ENCODE measurements at places on chromosomes 16 and 17.

DNA sequence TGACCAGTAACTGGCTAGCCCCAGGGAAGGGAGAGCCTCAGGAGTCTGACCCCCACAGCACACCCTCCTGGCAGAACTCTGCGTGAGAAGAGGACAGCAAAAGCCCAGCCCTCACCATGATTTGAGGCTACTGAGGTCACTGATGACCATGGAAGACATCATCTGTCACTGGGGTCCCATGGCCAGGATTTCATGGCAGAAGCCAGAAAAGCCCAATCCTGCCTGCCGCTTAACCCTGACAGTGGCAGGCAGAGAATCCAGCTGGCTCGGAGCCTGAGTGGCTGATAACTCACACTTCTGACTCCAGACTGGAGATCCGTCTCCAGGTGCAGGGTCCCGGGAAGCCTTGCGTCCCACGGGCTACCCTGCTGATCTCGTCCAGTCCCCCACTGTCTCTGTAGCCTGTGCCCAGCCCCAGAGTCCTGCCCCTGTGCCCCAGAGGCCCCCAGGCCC lies 17.5 kb downstream of the GRIN2C start:
- DNase-seq, result no peak

DNA sequence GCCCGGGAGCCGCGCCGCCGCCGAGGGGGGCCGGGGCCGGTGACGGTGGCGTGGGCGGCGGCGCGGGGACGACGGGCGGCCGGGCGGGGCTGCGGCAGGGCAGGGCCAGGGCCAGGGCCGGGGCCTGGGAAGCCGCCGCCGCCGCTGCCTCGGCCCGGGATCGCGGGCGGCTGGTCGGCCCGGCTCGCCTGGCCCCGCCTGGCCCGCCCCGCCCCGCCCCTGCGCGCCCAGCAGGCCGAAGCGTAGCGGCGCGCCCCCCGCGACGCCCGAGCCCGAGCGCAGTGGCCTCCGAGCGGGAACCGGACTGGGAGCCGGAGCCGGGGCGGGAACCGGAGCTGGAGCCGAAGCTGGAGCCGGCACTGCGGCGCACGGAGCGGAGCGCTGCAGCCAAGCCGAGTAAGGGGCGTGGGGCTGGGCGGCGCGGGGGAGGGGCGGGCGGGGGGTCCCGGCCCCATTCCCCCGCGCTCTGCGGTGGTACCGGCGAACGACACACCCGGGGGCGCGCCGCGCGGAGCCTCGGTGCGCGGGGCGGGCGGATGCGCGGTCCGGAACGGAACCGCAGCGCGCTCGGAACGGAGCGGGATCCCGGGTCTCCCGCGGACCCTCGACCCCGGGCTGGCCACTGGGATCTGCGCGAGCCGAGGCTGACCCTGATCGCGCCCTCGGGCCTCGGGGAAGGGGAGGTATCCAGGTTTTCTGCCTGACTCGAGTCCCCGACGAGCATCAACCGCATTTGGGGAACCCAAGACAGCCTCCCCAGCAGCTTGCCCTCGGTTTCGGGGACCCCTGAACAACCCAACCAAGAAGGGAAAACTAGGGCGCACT lies at the start of gene BEAN1:
Gene BEAN1 (plus strand): TSS at position 260 of the 825 bp plus-strand sequence. CDS start 10,382 bp downstream, outside the sequence.
- peak; percentile 18 for DNase-seq

GRCh38 chr16:72246423-72246822 lies 74.5 kb upstream of the PMFBP1 start:
- no peak for DNase-seq

DNA sequence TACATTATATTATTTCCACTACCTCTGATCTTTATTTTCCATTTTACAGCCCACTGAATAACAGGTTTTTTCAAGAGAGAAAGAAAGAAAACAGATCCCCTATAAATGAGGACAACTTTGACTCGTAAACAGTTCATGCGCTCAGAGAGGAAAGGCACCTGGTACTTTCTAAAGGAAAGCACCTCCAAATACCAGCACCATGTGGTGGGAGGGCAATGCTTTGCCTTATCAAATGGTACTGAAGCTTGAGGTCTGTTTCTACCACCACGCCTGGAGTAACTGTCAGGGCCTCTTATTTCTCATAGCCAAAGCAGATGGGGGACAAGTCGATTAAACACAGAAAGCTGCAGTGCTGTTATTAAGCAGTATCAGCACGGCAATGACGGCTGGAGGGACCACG lies 510.3 kb upstream of the ZFHX3 start:
- no peak for DNase-seq

GRCh38 chr16:20903116-20903898 lies 2.7 kb downstream of the LYRM1 start:
- no peak for DNase-seq

DNA sequence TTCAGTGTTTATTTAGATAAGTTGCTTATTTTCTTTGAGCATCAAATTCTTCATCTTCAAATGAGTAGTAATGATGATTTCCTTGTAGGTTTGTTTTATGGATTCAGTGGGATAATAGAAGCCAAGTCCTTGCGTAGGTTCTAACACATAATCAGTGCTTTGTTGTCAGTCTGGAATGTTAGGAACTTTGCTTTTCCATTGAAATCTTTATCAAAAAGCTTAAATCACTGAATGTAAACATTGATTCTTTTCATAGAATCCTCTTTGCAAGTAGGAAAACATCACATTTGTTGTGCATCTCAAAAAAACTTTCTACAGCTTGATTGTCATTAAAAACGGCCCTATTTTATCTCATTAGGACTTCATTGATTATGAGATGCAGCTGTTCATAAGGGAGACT lies 490.3 kb upstream of the GOT2 start:
- DNase-seq, result no peak

DNA sequence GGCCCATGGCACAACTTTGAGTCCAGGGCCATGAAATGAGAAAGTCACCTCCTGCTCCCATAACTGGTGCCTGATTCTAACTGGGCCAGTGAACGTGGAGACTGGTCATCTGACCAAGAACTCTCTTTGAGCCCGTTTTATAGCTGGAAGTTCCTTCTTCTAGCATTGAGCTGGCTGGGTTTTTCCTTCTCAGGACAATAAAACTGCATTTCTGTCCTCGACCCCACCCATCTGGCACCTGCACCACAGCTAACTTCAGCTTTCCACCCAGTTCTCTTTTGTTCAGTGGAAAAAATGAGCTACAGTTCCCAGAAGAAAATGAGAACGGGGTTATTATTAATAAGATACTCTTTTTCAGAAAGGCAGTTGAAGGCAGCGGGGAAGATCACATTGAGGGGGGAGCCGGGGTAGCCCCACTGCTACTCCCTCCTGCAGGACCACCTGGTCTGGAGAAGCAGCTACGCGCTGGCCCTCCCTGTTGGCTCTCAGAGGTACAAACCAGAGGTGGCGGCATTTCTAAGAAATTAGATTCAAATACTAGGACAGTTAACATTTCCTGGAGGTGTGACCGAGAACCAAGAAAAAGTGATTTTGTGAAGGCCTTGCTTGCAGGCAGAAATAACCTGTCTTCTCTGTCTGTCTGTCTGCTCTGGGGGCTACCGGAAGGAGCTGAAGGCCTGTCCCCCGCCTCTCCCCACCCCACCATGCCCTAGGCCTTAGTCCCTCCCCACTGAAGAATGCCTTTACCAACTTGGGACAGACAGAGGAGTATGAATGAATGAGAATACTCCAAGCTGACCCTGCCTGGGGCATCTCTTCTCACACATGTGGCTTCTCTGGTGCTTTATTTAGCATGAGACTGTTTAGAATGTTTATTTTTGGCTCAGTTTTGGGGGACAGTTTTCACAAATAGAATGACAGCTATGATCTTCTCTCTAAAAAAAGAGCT lies 123.9 kb downstream of the XYLT1 start:
- DNase-seq, result no peak

DNA sequence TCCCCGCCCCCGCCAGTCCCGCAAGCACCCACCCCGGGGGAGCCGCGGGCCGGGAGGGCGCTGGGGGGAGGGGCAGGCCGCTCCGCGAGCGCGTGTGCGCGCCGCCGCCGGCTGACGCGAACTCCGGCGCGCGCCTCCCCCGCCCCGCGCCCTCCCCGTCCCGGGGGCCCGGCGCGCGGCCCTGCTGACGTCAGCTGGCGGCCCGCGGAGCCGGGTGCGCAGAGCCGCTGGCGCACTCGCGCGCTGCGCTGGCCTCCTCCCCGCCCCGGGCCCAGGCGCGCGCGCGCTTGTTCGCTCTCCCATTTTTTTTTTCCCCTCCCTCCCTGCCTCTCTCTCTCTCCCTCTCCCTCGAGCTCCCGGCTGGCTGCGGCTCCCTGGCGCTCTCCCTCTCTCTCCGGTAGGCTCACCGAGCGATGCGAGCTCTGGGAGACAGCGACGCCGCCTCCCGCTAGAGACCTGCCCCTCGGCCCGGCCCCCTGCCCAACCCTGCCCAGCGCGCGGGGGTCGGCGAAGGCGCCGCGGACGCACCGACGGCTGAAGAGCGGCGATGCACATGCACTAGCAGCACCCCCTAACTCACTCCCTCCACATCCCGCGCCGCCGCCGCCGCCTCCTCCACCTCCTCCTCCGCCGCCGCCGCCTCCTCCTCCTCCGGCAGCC lies at the start of gene GNAO1:
Gene GNAO1 (plus strand): TSS at position 334 of the 660 bp plus-strand sequence. CDS start 747 bp downstream, outside the sequence.
- DNase-seq, result peak; percentile 65

- no peak for DNase-seq
Observed at GRCh38 chr17:6943406-6943805, 52.4 kb upstream of the ALOX12 start.

- DNase-seq, result no peak
Observed at GRCh38 chr16:79036541-79036940, 564.0 kb downstream of the MAF start.

- DNase-seq, result no peak
Observed at GRCh38 chr16:49629851-49630250, 226.1 kb downstream of the ZNF423 start.

DNA sequence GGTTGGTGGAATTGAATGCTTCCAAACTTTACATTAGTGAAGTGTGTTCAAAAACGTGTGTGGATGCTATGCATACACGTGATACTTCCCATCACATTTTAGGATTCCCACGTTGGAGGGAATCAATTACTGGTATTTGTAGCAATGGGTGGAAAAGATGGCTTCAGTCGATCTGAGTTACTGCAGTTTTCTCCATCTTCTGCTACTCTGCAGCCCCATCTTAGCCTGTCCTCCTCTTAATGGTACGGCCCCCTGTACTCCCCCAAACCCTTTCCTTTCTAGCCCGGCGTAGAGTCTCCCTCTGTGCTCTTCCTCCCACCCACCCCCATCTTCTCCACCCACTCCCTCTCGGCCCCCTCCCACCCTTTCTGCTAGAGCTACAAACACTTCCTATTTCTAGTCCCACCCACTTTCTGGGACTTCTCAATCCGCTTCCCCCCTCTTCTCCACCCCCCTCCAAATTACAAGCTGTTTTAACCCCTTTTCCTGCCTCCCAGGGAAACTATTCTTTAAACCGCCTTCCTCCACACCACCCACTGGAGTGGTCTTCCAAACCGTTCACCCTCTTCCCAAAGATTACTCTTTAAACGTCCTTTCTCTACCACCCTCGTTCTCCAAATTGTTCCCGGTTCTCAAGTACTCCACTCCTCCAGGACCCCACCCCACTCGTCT lies 1.1 kb downstream of the CHTF8 start:
- DNase-seq, result peak; percentile 44

DNA sequence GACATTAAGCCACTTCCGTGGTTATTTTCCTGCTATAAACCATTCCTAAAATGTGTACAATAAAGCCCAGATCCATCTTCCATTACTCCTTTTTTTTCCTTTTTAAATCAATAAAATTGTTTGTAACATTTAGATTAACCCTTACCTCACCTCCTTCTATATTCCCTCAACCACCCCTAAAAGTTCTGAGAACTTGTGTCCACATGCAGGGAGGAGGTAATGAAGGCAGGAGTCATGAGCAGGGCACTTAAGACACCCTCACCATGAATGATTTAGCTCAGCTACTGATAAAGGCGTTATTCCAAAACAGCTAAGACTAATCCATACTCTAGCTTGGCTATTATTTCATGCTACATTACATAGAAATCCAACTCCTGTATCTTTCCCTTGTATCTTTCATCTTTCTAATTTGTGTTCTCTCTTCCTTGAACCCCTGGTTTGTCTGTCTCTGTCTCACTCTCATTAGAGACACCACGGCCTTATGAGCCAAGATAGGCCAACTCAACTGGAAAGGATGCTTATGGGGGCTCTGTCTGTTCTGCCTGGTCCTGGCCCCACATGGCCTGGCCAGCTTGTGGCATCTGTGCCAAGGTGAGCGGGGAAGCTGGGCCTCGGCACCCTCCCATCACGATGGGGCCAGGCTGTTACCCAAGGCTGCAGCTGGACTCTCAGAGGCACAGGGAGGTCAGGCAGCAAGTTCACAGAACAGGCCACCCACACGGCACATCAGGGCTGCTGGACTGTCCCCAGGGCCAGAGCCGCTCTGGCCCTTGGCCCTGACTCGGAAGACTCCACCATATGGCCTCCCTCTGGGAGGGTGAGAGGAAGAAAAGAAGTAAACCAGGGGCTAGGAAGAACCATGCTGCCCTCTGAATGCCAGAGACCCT lies 294.4 kb downstream of the SOX9 start:
- no peak for DNase-seq

DNA sequence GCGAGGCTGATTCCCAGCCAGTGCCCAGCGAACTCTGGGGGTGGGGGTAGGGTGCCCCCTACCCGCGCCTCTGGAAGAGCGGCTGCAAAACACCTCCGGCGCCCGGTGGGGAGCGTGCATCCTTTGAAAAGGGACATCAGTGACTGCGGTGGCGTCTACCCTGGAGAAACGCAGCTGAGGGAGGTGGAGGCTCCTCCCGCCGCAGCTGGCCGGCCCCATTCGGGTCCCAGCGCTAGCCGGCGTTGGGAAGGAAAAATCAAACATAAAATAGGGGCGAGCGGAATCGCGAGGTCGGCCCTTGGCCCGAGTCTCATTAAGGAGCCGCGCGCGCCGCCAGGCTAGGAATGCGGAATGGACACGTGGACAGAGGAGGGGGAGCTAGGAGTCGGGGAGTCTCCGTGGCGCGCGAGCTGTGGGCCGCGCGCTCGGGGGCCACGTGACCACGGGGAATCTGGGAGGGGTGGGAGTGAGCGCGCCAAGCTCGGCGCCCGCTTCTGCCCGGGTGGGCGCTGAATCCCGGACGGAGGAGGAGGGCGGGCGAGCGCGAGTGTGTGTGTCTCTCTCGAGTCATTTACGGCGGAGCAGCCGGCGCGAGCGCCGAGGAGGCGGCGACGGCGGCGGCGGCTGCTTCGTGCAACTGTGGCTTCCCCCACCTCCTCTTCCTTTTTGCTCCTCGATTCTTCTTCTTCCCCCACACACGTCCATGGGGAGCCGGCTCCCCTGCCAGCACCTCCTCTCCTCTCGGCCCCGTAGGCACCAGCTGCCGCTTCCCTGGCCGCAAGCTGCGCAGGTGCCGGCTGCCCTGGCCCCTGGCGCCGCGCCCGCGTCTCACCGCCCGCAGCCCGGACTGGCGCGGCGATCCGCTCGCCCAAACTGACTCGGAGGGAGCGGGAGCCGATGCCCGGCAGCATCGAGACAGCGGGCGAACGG lies at the start of gene TMEM132E:
Gene TMEM132E (plus strand): TSS at position 566 of the 930 bp plus-strand sequence. CDS start 1,495 bp downstream, outside the sequence.
- no peak for DNase-seq
